ENCODE measurements at places on chromosomes 4 and X.

DNA sequence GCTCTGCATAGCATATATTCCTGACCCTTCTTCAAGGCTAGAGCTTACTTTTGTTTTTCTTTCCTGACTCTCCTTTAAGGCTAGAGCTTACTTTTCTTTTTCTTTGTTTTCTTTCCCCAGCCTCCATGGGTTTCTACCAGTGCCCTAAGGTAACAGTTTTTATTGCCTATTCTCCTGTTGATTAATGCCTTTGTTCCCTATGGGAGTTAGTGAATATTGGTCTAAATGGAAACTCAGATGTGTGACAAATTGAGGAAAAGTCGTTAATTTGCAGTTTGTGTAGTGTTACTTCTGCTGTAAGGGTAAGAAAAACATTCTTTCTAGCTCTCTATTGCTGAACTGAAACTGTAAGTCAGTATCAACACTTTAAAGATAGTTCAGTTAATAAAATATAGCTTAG, 358.7 kb downstream of the IL15 start:
- DNase-seq = no peak

- DNase-seq = no peak
Observed at GRCh38 chr4:151882072-151882803, 121.4 kb upstream of the GATB start.

GRCh38 chrX:141127146-141127545, 49.8 kb downstream of the LDOC1 start:
- no peak for DNase-seq

DNA sequence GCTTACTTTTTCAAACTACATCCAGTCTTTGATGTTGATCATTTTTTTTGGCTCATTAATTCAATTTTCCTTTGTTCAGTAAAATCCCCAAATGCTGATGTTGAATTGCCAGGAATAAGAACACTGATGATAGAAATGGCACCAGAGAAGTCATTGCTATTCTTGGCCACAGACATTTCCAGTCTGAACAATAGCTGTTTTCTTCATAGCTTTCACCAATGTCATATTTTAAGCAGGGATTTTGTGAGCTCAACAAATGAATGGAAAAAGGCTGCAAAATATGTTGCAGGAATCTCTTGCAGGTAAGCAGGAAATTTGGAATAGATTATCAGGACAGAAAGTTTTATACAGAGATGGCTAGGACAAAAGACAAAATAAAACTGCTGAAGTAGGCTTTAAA, 40.5 kb upstream of the GLRB start:
- no peak for DNase-seq

DNA sequence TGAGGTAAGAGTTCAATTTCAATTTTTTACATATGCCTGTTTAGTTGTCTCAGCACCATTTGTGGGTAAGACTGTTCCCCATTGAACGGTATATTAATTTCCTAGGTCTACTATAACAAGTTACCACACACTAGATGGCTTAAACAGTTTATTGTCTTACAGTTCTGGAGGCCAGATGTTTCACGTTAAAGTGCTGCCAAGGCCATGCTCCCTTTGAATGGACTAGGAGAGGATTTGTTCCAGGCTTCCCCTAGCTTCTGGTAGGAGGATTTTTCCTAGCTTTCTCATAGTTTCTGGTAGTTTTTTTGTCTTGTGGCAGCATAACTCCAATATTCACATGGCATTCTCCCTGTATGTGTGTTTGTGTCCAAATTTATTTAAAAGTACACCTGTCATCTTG, 149.3 kb upstream of the CYSLTR1 start:
- DNase-seq = no peak

DNA sequence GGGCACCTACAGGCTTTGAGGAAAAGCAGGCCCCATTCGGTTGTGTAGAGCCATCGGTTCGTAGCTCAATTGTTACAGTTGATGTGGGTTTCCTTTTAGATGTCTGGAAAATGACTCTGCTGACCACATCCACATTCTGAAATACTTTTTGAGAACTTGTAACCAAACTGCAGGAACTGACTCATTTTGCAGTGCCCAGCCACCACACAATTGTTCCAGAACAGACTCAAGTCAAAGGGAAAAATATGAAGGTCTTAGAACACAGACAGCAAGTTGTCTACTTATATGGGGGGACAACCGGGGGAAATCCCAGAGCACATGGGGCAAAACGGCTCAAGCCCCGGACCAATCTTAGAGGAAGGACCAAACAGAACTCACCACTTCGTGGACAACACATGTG, 557.6 kb upstream of the DIPK2B start:
- peak; percentile 6 for DNase-seq

GRCh38 chr4:62912531-62912930, 1496.7 kb downstream of the TECRL start:
- DNase-seq = no peak

DNA sequence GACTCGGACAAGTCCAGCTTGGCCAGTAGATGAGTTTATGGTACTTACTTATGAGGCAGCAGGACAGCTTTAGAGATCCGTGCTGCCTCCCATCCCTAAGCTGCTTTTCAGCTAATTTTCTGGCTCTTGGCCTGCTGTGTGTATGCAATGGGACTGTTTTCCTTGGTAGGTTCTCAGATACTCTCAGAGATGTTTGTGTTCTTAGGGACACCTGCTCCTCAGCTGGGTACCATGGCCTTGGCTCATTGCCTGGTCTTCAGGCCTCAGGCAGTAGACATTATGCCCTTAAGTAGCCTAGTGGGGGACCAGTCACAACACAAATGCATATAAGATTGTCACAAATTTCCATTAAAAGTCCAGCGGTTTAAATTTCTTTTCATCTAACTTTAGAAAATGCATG, 688.0 kb downstream of the PCDH7 start:
- no peak for DNase-seq

DNA sequence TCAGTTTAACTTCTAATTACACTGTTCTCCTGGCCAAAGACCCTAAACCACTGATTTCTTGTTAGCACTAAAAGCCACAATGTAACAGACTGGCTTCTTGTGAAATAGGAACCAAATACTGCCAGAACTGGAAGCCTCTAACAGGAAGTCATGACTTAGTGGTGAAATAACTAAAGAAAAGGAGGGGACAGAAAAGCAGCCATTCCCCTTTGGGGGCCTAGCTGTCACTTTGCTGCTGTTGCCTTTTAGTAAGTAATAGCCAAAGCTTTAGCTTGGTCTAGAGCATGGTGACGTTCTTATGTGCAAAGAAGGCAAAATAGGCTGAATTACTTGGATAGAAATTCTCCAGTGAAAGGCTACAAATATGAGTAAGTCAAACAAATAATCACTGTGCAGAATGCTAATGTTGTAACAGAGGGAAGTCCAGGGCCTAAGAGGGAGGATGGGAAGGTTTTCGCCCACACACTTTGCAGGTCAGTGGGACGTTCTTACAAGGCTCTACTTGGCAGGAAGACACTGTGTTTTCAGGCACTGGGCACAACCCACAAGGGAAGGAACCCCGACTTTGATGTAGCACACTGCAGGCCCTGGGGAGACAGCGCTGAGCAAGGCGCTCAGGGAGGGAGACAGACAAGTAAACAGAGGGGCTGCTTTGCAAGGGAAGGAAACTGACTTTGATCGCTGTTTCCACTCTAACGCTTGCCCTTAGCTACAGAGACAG, 16.7 kb downstream of the GAB3 start:
- DNase-seq = no peak

DNA sequence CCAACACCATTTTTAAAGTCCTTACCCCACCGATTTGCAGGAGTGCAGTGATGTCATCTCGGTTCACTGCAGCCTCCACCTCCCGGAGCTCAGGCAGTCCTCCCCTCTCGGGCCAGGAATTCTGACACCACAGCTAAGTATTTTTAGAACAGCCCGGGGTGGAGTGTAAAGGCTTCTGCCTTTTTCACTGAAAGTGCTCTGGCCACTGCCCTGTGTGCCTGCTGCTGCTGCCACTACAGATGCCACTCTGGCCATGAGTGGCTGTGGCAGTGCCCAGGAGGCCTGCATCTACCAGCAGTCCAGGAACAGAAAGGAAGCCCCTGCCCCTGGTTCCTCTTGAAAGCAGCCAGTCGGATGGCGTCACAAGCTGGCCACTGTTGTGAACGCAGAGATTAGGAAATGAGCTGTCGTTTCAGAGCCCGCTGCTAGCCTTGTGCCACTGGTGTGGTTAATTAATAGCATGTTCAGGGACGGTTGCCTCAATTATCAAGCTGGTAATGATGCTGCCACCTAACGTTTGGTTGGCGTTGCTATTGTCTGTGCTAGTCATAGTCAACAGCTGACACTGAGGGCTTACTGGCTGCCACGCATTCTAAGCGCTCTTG, 23.6 kb upstream of the TBC1D14 start:
- no peak for DNase-seq

DNA sequence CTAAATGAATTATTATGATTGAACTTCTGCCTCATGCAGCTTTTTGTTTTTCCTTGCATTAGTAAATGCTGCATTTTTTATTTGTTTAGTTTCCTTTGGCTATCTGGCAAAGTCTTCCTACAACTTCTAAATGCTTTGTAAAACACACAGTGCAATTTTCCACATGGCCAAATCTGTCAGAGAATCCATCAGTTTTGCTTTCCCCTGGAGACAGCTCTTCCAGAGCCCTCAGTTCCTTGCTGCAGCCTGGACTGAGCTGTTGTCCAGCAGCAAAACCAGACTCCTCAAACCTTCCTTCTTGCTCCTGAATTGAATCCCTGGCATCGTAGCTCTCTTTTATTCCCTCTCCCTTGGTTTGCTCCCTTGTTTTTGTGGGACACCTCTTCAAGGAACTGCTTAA, 42.6 kb downstream of the MED28 start:
- no peak for DNase-seq

- no peak for DNase-seq
Observed at GRCh38 chrX:39787999-39788398, 309.8 kb downstream of the BCOR start.

DNA sequence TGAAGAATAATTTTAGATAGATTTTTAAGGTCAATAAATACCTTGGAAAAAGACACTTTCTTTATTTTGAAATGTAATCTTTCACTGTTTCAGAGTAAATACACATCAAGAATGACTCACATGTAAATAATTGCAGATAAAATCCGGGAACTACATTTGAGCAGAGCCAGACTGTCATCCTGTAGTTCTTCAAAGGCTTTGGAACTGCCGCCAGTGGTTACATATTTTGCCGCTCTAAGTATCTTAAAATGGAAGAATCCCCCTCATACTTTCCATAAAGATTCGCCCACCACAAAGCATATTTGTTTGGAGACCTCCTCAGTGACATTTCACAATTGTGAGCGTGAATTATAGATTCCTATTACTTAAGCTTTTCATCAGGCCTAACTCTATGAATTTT, 607.8 kb upstream of the ZFP42 start:
- no peak for DNase-seq

DNA sequence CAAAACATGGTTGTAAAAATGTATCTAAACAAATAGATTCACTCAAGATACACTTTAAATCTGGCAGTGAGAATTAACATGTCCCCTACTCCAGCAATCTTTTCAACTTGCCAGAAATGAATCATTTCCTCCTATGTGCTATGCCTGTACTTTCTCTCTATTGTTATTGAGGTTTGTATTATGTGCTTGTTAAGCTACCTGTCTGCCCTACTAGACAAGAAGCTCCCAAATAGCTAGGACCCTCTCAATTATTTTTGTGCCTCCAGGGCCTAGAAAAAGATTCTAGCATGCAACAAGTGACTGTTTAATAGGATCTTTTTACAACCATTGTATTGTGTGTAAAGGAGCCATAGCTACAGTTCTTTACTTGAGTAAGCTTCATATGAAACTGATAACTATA, 3.5 kb upstream of the SAP30 start:
- no peak for DNase-seq

DNA sequence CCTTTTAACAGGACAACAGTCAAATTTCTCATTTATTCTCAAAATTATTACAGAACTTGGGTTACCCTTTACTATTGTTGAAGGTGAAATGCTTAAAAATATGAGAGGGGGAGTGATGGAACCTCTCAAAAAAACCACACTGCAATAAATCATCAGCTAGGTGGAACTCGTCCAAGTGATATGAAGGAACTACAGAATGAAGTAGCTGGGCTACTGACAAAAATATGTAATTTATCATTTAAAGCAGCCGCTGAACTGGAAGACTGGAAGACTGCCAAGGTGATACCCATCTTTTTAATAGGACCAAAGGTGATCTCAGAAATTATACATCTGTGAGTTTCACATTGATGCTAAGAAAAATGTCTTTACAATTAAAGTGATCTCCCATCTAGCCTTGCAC, 597.7 kb upstream of the TENM3 start:
- DNase-seq = no peak

- no peak for DNase-seq
Observed at GRCh38 chrX:135112743-135113142, 7.6 kb downstream of the ETDB start.

DNA sequence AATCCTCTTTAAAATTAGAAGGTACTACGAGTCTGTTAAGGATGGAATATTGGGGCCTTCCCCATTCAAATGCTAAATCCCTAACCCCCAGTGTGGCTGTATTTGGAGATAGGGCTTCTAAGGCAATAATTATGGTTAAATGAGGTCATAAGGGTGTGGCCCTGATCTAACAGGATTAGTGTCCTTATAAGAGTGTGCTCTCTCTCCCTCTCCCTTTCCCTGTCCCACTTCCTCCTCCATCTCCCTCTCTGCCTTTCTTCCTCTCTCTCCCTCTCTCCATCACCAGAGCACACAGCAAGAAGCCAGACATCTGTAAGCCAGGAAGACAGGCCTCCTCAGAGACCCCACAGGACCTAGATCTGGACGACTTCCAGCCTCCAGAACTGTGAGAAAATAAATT, 116.9 kb downstream of the COL25A1 start:
- DNase-seq = no peak

DNA sequence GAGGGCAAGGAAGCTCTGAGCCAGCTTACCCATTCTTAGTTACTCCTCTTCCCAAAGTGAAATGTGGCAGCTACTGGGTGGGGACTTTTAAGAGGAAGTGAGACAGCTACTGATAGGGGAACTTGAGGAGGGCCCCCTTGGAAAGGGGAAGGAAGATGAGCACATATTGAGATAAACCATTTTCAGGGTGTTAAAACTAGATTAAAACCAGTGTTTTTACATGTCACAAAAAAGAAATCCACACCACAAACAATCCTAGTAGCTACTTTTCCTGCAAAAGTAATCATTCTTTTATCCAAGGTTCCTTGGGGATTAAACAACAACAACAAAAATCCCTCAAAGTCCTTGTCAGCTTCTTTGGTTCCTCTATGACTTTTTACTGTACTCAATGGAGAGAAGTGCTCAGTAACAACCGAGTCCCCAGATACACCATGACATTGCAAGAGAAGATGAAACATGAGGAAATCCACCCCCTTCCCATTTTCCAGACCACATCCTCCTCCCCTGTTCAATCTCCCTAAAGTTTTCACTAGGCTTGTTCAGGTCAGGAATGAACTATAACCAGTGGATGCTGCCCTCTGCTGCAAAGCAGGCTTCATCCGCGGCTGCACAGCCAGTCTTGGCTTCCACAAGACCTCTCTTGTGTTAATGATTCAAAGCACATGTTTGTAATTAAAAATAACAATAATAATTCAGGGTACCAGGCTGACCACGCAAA, 113.5 kb upstream of the TMEM164 start:
- no peak for DNase-seq

GRCh38 chr4:97475621-97476020, 667.7 kb downstream of the STPG2 start:
- DNase-seq = no peak

GRCh38 chr4:60216752-60217151, 983.4 kb upstream of the ADGRL3 start:
- no peak for DNase-seq
